ENCODE measurements at places on chromosomes 6 and 20.
A peak's percentile ranks its signal among the peaks of the same experiment; 100 is the strongest.

DNA sequence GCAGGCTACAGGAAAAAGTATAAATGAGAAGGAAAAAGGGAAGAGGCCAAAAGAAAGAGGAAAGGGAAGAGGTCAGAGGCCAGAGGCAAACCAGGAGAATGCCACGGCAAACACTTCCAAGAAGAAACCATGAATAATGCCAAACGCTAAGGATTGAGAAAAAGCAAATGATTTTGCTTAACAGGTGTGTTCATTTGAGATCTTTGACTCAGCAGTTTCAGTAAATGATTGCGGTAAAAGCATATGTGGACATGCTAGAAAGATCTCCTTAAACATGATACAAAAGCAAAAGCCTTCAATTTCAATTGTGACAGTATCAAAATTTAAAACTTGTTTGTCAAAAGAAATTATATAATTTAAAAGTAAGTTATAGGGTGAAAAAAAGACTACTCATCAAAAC, 70.6 kb downstream of the UBE3D start:
- DNase-seq = no peak

GRCh38 chr6:90764001-90764400, 177.1 kb upstream of the MAP3K7 start:
- DNase-seq = no peak

DNA sequence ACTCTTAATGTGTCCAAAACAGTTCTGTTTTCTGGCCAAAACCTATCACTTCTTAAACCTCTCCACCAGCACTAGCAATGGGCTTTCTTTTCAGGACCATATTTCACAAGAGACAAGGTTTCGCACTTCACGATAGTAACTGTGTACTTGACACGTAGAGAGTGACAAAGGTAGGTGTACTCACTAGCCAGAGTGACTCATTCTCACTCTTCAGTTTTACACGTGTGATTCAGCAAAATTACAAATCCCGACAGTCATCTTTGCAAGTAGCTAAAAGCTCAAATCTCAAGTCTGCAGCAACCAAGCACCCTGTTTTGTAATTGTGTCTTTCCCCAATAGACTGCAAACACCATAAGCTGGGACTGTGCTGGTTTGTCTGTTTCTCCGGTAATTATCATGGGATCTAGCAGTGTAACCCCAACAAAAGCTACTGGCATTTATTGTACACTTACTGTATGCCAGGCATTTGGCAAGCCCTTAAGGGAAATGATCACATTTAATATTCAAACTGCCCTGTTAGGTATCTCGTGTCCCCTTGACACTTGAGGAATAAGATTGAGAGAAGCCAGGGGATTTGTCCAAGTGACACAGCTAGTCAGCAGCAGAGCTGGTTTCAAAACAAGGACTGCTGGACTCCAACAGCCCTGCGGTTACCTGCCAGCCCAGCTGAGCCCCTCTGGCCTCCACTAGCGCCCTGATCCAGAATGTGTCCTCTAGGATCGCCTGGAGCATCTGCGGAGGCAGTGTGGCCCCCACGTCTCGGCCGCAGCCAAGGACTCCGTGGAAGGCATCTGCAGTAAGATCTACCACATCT, 9.9 kb downstream of the PCIF1 start:
- DNase-seq = no peak

DNA sequence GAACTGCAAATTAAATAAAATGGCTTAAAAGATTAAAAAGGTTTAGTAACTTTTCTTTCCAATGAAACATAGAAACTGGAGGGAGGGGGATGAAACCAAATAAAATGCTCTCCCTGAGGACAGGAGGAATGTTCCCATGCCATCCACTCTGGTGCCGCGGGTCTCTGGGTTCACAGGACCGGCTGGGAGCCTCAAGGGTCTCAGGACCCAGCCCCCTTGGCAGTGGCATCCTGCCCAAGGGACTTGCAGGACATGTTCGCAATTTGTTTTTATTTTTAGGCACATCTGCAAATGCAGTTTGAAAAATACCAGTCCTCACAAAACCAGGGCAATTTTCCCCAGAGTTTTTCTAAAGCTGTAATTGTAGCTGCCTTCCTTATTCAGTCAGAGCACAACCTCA, 7.5 kb downstream of the BEND3 start:
- no peak for DNase-seq

- DNase-seq = no peak
Measured at GRCh38 chr6:147321260-147321659, 117.0 kb downstream of the STXBP5 start.

- DNase-seq = no peak
Measured at GRCh38 chr6:92806254-92806653, 613.1 kb downstream of the EPHA7 start.

- DNase-seq = no peak
Measured at GRCh38 chr6:11752360-11752759, 26.2 kb downstream of the ADTRP start.

DNA sequence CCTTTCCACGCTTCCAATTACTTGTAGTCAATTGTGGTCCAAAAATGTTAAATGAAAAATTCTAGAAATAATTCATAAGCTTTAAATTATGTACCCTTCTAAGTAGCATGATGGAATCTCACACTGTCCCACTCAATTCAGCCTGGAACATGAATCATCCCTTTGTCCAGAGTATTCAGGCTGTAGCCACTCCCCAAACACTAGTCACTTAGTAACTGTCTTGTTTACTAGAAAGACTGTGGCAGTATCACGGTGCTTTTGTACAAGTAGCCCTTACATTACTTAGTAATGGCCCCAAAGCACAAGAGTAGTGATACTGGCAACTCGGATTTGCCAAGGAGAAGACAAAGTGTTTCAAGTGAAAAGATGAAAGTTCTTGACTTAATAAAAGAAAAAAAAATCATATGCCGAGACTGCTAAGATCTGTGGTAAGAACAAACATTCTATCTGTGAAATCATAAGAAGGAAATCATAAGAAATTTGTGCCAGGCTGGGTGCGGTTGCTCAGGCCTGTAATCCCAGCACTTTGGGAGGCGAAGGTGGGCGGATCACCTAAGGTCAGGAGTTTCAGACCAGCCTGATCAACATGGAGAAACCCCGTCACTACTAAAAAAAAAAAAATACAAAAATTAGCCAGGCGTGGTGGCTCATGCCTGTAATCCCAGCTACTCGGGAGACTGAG, 168.5 kb upstream of the SIM1 start:
- DNase-seq = no peak

DNA sequence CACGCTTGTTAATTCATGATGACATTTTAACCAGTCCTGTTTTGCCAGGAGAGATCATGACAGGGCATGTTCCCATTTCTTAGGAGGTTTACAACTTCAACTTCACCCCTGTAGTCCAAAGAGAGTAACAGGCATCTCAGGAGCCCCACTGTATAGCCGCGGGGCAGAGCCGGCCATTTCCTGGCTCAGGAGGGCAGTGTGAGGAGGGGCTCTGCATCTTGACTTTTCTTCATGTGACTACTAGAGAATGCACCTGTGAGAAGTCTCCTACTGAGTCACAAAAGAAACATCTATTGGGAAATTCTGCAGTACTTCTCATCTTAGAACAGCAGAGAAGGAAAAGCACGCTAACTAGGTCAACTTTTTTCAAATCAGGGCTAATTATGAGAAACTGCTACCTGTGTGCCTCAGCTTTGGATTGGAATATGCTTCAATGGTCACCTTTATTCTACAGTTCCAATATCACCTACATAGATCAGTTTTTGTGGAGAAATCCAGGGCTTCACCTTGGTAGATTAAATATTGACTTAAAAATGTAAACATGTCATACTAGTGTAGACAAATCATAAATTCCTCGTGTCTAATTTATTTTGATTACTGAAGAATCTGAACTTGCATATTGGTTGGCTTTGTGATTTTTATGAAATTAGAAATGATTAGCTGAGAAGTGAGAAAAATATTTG, 28.6 kb upstream of the SIM1 start:
- no peak for DNase-seq

DNA sequence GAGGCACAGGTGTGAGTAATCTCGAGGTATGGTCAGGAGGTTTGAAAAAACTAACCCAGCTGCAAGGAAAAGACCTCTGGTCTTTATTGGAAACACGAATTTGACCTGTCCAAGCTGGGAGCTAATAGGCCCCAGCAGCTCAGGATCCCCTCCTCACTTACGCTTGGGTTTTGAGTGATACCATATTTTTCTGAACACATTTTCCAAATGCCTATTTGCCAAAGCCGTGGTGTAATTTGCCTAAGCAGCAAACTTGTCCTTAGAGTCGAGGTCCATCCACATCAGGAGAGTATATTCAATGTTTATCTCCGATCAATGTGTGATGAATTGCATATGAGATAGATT, 128.0 kb downstream of the BCAS1 start:
- DNase-seq = no peak

GRCh38 chr20:47725248-47725973, 59.9 kb downstream of the SULF2 start:
- DNase-seq = peak; percentile 54

DNA sequence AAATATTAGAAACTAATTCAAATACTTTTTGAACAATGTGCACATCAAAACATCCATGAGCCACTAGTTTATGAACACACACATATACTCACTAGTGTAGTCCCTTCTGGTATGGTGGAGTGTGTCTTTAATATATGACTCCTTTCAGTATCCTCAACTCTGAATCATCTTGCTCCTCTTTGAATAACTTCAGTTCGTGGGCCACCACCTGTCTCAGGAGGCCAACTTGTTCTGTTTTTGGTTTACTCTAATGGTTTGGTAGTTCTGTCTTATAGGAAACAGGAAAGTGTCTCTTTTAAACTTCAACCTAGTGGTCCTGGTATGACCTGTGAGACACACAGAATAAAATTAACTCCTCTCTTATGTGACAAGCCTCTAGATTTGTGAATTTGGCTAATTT, 55.6 kb downstream of the ZNF292 start:
- DNase-seq = no peak

- DNase-seq = no peak
Measured at GRCh38 chr20:14829906-14830305, 492.5 kb upstream of the FLRT3 start.

DNA sequence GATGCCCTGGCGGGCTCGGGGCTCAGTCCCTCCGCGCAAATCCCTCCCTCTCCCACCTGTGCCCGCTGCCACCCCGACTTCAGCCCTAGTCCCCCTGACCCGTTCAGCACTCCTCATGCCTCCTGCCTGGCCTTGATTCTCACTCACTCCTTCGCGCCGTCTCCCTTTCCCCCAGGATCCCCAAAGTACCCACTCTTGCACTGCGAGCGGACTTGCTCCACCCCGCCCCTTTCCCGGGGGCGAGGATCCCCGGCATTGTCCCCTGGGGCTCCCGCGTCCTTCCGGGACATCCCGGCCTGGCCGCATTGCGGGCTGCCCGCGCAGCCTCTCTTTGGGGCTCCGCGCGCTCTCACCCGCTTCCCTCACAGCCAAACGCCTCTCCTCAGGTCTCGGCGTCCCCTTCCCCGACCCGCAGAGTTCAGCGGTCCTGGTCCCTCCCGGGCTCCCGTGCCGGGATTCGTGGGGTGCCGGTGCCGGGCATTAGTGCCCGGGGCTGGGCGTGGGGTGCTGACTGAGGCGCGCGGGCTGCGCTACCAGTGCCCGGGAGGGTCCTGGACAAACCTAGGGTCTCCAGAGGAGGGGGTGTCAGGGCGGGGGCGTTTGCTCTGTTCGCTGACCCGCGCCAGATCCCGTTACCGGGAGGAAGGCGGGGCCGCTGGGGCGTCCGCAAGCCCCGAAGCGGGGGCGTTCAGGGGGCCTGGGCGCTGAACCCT, 45.5 kb upstream of the SUPT3H start:
- peak; percentile 27 for DNase-seq

DNA sequence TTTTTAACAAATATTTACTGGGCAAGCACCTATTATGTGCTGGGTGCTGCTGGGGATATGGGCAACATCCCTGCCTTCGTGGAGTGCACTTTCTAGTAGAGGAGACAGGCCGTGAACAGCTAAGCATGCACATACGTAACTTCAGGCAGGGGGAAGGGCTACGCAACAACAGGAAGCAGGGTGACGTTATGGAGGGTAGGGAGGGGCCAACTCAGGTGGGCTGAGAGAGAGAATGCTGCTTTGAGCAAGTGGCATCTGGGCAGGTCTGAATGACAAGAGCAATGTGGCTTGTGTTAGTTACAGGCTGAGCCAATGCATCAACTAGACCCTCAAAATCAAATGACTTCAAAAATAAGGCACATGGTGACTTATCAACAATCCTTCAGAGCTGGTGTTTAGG, 112.1 kb downstream of the CDC5L start:
- no peak for DNase-seq

DNA sequence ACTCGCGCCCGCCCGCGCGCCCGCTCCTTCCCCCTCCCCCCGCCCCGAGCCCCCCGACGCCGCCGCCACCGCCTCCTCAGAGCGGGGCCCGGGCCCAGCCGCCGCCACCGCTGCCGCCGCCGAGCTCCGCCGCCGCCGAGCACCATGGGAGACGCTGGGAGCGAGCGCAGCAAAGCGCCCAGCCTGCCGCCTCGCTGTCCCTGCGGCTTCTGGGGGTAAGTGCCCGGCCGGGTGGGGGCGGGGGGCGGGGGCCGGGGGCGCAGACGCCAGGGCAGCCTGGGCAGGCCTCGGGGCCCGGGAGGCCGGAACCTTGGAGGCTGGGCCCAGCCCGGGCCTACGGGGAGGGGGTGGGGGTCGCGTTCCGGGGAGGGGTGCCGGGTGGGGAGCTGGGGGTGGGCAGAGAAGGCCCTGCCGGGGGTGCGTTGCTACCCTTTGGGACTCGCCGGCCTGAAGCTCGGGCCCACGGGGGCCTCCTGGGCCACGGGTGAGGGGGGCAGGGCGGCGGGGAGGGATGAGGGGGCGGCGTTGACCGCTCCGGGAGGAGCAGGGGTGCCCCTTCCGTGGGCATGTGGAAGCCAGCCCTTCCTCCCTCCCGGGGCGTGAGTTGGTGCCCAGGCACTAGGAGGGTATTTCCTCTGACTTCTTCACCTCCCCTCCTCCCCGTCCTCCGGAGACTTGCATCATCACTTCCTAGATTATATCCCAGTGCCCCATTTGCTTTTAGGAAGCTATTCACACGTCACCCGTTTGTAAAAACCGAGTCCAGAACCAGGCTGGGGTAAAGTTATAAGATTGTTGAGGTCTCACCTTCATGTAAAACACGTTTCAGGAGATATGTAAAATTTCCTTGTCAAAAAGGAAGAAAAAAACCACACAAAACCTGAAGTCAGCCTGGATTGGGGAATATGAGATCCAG, 533 bp downstream of the ZFAND3 start:
- peak; percentile 31 for DNase-seq

GRCh38 chr20:17928211-17928611, 40.4 kb downstream of the SNX5 start:
- no peak for DNase-seq
